ENCODE measurements at places on chromosomes 2 and 18. TPM values are rescaled to one million over a fixed set of nuclear protein-coding genes. Genes with fewer than 3 reads are reported as not detected.
A peak's percentile ranks its signal among the peaks of the same experiment; 100 is the strongest.

DNA sequence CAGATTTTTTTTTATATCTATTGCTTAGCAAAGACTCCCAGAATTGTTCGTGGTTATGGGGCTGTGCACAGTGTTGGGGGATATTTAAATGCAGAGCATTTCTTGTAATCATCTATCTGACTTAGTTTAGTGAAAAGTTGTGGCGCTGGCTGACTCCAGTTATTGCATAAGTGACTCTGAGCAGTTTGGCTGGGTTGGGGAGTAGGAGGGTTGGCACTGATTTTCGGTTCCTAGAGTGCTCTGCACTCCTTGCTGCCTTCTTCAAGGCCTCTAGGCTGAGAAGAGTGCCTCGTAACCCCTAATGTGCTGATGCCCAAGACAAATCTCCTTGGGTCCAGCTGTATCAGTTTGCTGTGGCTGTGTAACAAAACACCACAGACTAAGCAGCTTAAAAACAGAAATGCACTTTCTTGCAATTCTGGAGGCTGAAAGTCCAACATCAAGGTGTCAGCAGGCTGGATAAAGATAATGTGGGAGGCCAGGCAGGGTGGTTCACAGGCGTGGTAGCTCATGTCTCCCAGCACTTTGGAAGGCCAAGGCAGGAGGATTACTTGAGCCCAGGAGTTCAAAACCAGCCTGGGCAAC, 6.5 kb upstream of the IMPA2 start:
- H3K4me3 ChIP-seq, result no peak overlapping the region
- H3K27me3 ChIP-seq, result no peaks in the 10 kb centered on the region
- peak overlapping the region; percentile 35 for H3K27ac ChIP-seq
- peaks cover 6% of the 10 kb centered on the region for H3K4me1 ChIP-seq
- DNase-seq, result no peak

GRCh38 chr2:18473241-18474181, 86.9 kb downstream of the RDH14 start:
- H3K36me3 ChIP-seq, result no peaks in the 10 kb centered on the region
- DNase-seq, result no peak
- peaks cover 3% of the 10 kb centered on the region for H3K27me3 ChIP-seq
- no peaks in the 10 kb centered on the region for H3K4me1 ChIP-seq
- H3K4me3 ChIP-seq, result no peak overlapping the region

GRCh38 chr2:43889416-43889815, 50.6 kb downstream of the ABCG8 start:
- H3K4me3 ChIP-seq, result no peak overlapping the region
- no peak for DNase-seq
- no peaks in the 10 kb centered on the region for H3K4me1 ChIP-seq

- peaks cover 6% of the 10 kb centered on the region for H3K36me3 ChIP-seq
- H3K27ac ChIP-seq, result peak within 1 kb of the TSS; percentile 98
- H3K4me3 ChIP-seq, result peak within 1 kb of the TSS; percentile 98
- H3K27me3 ChIP-seq, result no peaks in the 10 kb centered on the region
Measured at GRCh38 chr2:60756097-60757087, at the start of gene PAPOLG. Gene PAPOLG (plus strand): TSS chr2:60756268. CDS start chr2:60756479, 211 bp downstream.

DNA sequence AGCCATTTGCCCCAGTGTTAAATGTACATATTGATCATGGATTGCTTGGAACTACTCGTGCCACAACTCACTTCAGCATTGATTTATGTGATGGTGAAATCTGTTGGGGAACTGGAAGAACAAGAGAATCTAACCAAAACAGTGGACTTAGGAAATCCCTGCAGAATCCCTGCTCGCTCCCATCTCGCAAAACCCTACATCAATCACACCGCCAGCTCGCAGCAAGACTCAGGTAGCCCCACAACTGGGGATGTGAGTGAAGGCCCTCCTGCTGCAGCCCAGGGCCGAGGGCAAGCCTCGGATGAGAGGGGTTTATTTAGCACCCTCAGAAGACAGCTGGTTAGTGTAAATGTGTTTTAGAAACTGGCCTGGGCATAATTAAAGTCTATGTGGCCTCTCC, 171.6 kb downstream of the ANAPC1 start:
- no peak overlapping the region for H3K27ac ChIP-seq
- H3K36me3 ChIP-seq, result no peaks in the 10 kb centered on the region
- no peaks in the 10 kb centered on the region for H3K4me1 ChIP-seq
- H3K27me3 ChIP-seq, result no peaks in the 10 kb centered on the region

DNA sequence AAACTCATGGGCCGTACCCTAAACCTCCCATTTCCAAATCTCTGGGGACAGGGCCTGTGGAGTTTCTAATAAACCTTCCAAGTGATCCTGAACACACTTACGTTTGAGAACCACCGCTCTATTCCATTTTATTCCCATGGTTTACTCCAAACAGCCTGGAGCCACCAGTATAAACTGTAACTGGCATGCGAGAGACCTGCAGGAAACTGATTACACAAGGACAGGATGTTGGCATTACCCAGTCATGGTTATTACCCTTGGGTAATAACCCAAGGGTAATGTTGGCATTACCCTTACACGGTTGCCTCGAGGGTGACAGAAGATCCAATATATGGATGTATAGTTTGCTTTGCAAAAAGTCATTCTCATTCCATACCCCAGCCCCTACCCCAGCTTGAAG, 37.0 kb upstream of the YPEL5 start:
- peaks cover 4% of the 10 kb centered on the region for H3K4me1 ChIP-seq
- H3K4me3 ChIP-seq, result no peak overlapping the region
- H3K36me3 ChIP-seq, result no peaks in the 10 kb centered on the region
- DNase-seq, result no peak
- peaks cover 6% of the 10 kb centered on the region for H3K27me3 ChIP-seq
- H3K27ac ChIP-seq, result no peak overlapping the region

DNA sequence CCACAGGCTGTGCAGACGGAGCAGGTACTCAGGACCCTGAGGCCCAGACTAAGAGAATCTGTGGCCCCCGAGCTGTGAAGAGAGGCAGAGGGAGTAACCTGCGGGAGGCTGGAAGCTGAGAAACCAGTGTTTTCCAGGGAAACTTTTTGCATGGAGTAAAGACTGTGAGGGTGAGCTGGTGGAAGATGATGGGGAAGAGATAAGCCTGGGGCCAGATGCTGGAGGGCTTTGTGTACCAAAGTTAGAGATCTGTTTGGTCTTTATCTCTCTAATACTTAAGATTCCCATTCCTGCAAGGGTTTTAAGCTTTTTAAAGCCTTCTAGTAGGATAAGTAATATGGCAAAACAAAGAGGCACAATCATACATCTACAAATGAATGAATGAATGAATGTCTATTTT, 43.7 kb upstream of the MEX3C start:
- peaks cover 3% of the 10 kb centered on the region for H3K4me1 ChIP-seq
- no peaks in the 10 kb centered on the region for H3K27me3 ChIP-seq
- H3K4me3 ChIP-seq, result no peak overlapping the region
- no peaks in the 10 kb centered on the region for H3K36me3 ChIP-seq
- H3K27ac ChIP-seq, result no peak overlapping the region

DNA sequence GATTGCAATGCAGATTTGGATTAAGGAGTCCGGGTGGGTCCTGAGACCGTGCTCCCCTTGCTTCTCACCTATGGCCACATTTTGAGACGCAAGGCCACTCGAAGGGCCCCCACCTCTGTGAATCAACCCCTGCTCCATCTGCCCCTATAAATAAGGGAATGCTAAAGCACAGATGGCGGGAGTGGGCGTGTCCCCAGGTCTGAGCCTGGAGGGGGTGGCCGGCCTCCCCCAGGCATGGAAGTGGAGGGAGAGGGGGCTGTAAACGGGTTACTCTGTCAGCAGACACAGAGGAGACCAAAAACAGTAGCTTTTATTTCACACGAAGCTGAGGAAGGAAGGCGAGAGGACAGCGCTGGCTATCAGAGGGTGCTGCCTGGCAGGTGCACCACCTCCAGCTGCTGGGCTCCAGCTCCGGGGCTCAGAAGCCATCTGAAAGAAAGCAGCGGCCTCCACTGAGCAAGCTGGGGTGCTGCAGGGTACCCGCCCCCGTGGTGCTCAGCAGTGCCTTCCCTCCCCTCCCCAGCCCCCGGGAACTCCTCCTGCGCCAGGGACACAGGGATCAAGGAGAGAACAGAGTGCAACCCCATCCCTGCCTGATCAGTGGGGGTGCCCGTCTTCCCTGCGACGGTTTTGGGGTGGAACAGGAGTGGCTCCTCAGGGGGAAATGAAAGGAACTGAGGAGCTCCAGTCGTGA, 56.7 kb upstream of the RAB6C start:
- no peak overlapping the region for H3K4me3 ChIP-seq
- no peak for DNase-seq
- H3K36me3 ChIP-seq, result peaks cover 6% of the 10 kb centered on the region
- peaks cover 5% of the 10 kb centered on the region for H3K4me1 ChIP-seq
- peaks cover 60% of the 10 kb centered on the region for H3K27me3 ChIP-seq

DNA sequence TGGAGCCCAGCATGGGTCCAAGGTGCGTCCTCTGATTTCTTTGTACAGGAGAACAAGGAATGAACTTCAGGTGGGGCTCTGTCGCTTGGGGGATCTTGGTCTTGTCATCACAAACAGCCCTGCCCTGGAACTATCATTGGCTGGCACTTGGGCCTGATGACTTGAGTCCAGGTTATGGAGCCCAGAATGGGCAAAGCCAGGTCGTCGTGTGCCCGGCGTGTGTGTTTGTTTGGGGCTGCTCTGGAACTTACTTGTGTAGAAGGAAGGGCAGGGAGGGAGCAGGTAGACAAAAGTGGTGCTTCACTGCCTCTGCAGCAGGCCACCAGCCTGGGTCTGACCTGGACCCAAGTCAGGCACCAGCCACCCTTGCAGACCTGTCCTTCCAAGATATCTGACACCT, 306.3 kb upstream of the HS6ST1 start:
- no peak for DNase-seq
- H3K4me1 ChIP-seq, result peaks cover 13% of the 10 kb centered on the region
- H3K27me3 ChIP-seq, result no peaks in the 10 kb centered on the region
- no peak overlapping the region for H3K27ac ChIP-seq
- no peak overlapping the region for H3K4me3 ChIP-seq

STPG4 gene
- 0.26 TPM for total RNA-seq

RAPGEF4 gene
- total RNA-seq, result 1.7 TPM

CAPN14 gene
- total RNA-seq, result 0.47 TPM

LAMA1 gene
- 96.1 TPM for total RNA-seq

LAMA3 gene
- total RNA-seq, result 0.35 TPM

RAB27B gene
- total RNA-seq, result 0.44 TPM

Data from neural crest cell (in vitro differentiated cells).